CMK (cell line): ENCODE measurements at places on chromosomes 7 and 10.

GRCh38 chr7:2873686-2874551 lies 29.8 kb upstream of the GNA12 start:
- DNase-seq, result no peak

GRCh38 chr7:158474488-158474887 lies 113.1 kb downstream of the PTPRN2 start:
- no peak for DNase-seq

DNA sequence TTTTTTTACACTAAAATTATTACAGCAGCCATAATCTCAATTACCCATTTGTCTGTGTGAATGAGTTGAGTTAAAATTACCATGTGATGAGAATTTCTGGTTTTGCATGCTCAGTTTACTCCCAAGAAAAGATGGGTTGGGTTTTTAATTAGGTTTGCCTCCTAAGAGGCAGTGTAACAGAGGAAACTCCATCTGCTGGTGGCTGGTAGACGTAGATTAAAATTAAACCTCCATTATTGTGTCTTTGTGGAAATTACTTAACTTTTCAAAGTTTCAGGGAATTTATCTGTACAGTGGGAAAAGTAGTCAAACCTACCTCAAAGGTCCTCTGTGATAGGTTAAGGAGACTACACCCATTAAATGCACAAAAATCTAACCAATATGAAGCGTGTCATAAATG lies 954.2 kb downstream of the PCDH15 start:
- no peak for DNase-seq

GRCh38 chr7:2487586-2488271 lies 11.5 kb upstream of the GRIFIN start:
- no peak for DNase-seq

DNA sequence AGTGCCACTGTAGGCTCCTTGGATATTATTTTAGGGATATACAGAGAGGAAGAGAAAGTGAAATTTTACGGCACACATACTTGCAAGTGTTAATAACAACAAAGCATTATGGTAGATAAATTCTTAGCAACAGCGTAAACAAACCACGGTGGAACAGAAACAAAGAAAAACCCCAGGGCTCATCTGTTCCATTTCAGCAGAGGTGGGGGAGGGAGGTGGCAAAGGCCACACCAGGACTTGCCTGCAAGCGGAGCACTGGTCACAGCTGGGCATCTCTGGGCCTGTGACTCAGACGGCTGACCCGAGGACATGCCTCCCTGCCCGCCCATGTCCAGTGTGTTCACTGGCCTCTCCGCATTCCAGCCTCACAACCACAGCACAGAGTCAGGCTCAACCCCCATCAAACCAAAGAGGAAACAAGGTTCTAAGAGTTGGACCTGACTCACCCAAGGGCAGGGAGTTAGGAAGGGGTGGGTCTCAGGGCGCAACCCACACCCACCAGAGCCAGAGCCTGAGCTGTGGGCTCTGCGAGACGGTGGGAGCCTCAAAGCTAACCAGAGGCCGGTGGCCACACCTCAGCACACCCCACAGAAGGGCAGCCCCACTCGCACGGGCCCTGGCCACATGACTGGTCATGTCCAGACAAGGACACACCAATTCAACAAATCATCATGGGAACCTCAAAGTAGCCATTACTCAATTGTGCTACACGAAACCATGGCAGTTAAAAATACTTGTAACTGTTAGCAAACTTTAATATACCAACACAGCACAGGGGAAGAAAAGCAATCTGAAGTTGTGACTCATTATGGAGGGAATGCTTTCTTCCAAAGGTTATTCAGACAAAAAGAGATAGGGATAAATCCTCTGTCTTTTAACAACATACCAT lies 10.7 kb downstream of the ESYT2 start:
- DNase-seq, result no peak

- no peak for DNase-seq
These were observed 78.3 kb downstream of the SLC25A40 start for GRCh38 chr7:87797798-87798403.

- DNase-seq, result no peak
These were observed 231.7 kb downstream of the ELMO1 start for GRCh38 chr7:37216923-37217322.
